Kidney (tissue), 22 donors: ENCODE measurements at places on chromosomes 2 and 18. TPM values are rescaled to one million over a fixed set of nuclear protein-coding genes. Genes with fewer than 3 reads are reported as not detected.

GRCh38 chr18:22639026-22639463 lies 221.3 kb upstream of the CTAGE1 start:
- H3K27me3 ChIP-seq, result no peaks in the 10 kb centered on the region
- H3K4me3 ChIP-seq, result no peak overlapping the region
- no peak for DNase-seq
- H3K36me3 ChIP-seq, result no peaks in the 10 kb centered on the region
- no peak overlapping the region for H3K27ac ChIP-seq

- H3K4me3 ChIP-seq, result no peak overlapping the region
- DNase-seq, result no peak
- H3K4me1 ChIP-seq, result no peaks in the 10 kb centered on the region
- no peaks in the 10 kb centered on the region for H3K27me3 ChIP-seq
Observed at GRCh38 chr2:241465543-241465942, 42.8 kb downstream of the STK25 start.

GRCh38 chr2:107215401-107216350 lies 329.7 kb upstream of the ST6GAL2 start:
- H3K4me1 ChIP-seq, result no peaks in the 10 kb centered on the region
- DNase-seq, result no peak
- no peak overlapping the region for H3K27ac ChIP-seq
- no peak overlapping the region for H3K4me3 ChIP-seq
- no peaks in the 10 kb centered on the region for H3K27me3 ChIP-seq

GRCh38 chr2:226776104-226776503 lies 23.5 kb downstream of the IRS1 start:
- no peaks in the 10 kb centered on the region for H3K27me3 ChIP-seq
- H3K27ac ChIP-seq, result no peak overlapping the region
- H3K4me3 ChIP-seq, result no peak overlapping the region
- no peaks in the 10 kb centered on the region for H3K36me3 ChIP-seq
- no peaks in the 10 kb centered on the region for H3K4me1 ChIP-seq
- no peak for DNase-seq

GRCh38 chr2:101111917-101112771 lies 39.0 kb downstream of the TBC1D8 start:
- DNase-seq, result peak; percentile 60
- peak overlapping the region; percentile 33 for H3K27ac ChIP-seq
- no peak overlapping the region for H3K4me3 ChIP-seq
- peaks cover 9% of the 10 kb centered on the region for H3K4me1 ChIP-seq
- H3K27me3 ChIP-seq, result no peaks in the 10 kb centered on the region

- no peaks in the 10 kb centered on the region for H3K36me3 ChIP-seq
- no peaks in the 10 kb centered on the region for H3K4me1 ChIP-seq
- H3K27ac ChIP-seq, result no peak overlapping the region
- no peaks in the 10 kb centered on the region for H3K27me3 ChIP-seq
- no peak for DNase-seq
- no peak overlapping the region for H3K4me3 ChIP-seq
Observed at GRCh38 chr2:214591366-214591765, 180.5 kb downstream of the VWC2L start.

GRCh38 chr2:222907048-222907447 lies 46.2 kb downstream of the ACSL3 start:
- H3K27me3 ChIP-seq, result no peaks in the 10 kb centered on the region
- no peak for DNase-seq
- H3K4me1 ChIP-seq, result peaks cover 11% of the 10 kb centered on the region
- H3K4me3 ChIP-seq, result no peak overlapping the region
- H3K27ac ChIP-seq, result no peak overlapping the region

DNA sequence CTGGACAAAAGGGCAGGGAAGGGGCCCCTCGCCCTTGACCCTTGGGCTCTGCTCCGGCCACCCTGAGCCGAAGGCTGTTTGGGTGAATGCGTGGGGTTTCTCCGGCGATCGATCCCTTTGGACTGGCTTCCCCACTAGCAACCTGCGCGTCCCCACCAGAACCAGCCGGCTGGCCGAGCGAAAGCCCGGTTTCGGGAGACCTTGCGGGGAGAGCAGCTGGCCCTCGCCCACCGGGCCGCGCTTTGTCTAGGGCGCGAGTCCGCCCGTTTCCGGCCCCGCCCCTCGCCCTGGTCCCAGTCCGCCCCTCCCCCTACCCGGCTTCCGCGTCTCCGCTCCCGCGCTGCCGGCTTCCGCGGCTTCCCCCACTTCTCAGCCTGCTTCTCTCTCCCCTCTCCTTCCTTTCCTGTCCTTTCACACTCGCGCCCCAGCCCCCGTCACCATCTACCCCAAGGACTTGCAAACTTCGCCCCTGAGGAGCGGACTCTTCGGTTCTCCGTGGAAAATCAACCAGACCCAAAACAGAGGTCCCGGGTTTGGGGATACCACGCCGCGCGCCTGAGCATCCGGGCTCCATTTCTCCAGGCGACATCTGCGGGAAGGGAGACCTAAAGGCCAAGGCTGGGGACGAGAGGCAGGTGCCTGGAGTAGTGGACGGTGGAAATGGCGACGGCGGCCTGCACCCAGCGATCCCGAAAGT lies 48.0 kb upstream of the ATP6V1B1 start:
- H3K4me1 ChIP-seq, result no peaks in the 10 kb centered on the region
- no peak overlapping the region for H3K27ac ChIP-seq
- H3K27me3 ChIP-seq, result peaks cover 88% of the 10 kb centered on the region
- no peaks in the 10 kb centered on the region for H3K36me3 ChIP-seq
- peak; percentile 83 for DNase-seq
- peak overlapping the region; percentile 23 for H3K4me3 ChIP-seq

GRCh38 chr2:54716375-54716774 lies 7.1 kb upstream of the EML6 start:
- no peaks in the 10 kb centered on the region for H3K36me3 ChIP-seq
- no peaks in the 10 kb centered on the region for H3K27me3 ChIP-seq
- H3K27ac ChIP-seq, result no peak overlapping the region
- no peak overlapping the region for H3K4me3 ChIP-seq
- H3K4me1 ChIP-seq, result no peaks in the 10 kb centered on the region

DNA sequence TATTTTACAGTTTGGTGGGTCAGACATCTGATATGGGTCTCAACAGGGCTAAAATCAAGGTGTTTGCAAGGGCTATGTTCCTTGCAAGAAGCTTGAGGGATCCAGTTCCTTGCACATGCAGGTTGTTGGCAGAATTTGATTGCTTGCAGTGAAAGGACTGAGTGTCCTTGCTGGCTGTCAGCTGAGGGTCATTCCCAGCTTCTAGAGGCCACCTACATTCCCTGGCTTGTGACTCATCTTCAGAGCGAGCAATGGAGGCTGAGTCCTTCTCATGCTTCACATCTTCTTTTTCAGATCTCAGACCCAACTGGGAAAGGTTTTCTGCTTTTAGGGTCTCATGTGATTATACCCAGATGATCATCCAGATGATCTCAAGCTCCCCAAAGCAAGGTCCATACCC lies 12.4 kb downstream of the MEX3C start:
- no peak for DNase-seq
- H3K27me3 ChIP-seq, result no peaks in the 10 kb centered on the region
- no peak overlapping the region for H3K4me3 ChIP-seq

GRCh38 chr2:135299658-135300244 lies 231.3 kb downstream of the ZRANB3 start:
- no peaks in the 10 kb centered on the region for H3K27me3 ChIP-seq
- DNase-seq, result no peak
- H3K4me3 ChIP-seq, result no peak overlapping the region
- no peaks in the 10 kb centered on the region for H3K36me3 ChIP-seq
- no peak overlapping the region for H3K27ac ChIP-seq

DNA sequence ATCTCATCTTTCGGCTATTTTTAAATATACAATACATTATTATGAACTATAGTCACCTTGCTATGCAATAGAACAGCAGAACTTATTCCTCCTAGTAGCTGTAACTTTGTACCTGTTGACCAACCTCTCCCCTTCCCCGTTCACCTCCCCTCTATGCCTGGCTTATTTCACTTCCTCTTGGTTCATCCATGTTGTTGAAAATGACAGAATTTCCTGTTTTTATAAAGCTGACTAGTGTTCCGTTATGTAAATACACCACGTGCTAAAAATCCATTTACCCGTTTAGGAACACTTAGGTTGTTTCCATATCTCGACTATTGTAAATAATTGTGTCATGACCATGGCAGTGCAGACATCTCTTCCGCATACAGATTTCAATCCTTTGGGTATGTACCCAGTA lies 10.3 kb downstream of the ALPI start:
- H3K36me3 ChIP-seq, result no peaks in the 10 kb centered on the region
- H3K4me1 ChIP-seq, result no peaks in the 10 kb centered on the region
- no peaks in the 10 kb centered on the region for H3K27me3 ChIP-seq
- DNase-seq, result no peak
- no peak overlapping the region for H3K27ac ChIP-seq

DNA sequence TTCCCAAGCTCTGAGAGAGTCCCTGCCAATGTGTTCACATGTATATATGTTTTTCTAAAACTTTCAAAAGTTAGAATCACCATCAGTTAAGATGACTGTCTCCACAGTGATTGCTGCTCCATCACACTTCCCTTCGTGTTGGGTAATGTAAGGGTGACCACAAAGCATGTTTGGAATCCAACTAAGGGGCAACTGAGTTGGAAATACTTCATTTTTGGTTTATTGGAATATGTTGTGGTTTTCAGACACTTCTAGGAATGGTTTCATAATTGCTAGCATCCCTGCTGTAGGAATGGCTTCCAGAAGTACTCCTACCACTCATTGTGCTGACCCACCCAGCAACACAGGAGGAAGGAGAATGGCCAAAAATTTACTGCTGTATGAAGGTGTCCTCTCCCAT lies 212.5 kb upstream of the GULP1 start:
- H3K27me3 ChIP-seq, result no peaks in the 10 kb centered on the region
- H3K36me3 ChIP-seq, result no peaks in the 10 kb centered on the region
- H3K4me1 ChIP-seq, result no peaks in the 10 kb centered on the region
- H3K4me3 ChIP-seq, result no peak overlapping the region
- DNase-seq, result no peak
- no peak overlapping the region for H3K27ac ChIP-seq

DNA sequence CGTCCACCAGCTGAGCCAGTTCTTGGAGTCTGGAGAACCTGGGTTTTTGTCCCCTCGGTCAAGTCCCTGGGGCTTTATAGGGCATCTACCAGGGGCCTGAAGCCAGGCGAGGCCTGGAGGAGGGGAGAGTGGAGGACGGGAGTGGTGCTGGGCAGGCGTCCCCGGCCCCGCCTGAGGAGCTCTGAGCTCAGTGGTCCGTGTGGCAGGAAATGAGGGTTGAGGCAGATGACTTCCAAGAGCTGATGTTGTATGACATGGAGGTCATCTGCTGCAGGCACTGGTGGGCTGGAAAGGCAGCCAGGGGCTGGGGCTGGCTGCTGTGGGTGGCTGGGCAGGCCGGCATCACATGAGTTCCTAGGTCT lies 118.5 kb upstream of the HS6ST1 start:
- H3K4me1 ChIP-seq, result no peaks in the 10 kb centered on the region
- no peaks in the 10 kb centered on the region for H3K27me3 ChIP-seq
- DNase-seq, result peak; percentile 80
- H3K4me3 ChIP-seq, result no peak overlapping the region
- H3K27ac ChIP-seq, result no peak overlapping the region

GRCh38 chr18:70197844-70198243 lies 7.6 kb downstream of the RTTN start:
- H3K4me3 ChIP-seq, result no peak overlapping the region
- H3K4me1 ChIP-seq, result no peaks in the 10 kb centered on the region
- no peaks in the 10 kb centered on the region for H3K27me3 ChIP-seq
- no peak overlapping the region for H3K27ac ChIP-seq
- H3K36me3 ChIP-seq, result no peaks in the 10 kb centered on the region

- H3K4me3 ChIP-seq, result no peak overlapping the region
- no peak for DNase-seq
- H3K27me3 ChIP-seq, result no peaks in the 10 kb centered on the region
- no peak overlapping the region for H3K27ac ChIP-seq
Observed at GRCh38 chr2:176682278-176682677, 413.0 kb downstream of the MTX2 start.

DNA sequence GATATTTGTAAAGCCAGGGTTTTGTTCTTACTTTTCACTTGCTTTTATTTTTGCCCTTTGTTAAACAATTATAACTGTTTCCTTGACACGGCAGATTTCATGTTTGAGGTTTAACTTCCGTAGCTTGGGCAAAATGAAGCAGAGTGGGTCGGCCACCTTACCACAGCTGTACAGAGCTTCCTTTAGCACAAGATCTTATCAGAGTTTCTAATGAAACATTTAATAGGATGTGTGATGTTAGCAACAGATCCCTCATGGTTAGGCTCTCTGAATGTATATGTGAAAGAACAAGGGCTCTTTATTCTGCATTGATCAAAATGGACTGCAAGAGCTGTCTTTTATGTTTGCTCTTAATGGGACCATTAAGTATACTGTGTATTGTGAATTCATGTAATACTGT lies 22.3 kb downstream of the RNF125 start:
- H3K4me1 ChIP-seq, result no peaks in the 10 kb centered on the region
- H3K27ac ChIP-seq, result no peak overlapping the region
- DNase-seq, result no peak
- H3K27me3 ChIP-seq, result no peaks in the 10 kb centered on the region

DNA sequence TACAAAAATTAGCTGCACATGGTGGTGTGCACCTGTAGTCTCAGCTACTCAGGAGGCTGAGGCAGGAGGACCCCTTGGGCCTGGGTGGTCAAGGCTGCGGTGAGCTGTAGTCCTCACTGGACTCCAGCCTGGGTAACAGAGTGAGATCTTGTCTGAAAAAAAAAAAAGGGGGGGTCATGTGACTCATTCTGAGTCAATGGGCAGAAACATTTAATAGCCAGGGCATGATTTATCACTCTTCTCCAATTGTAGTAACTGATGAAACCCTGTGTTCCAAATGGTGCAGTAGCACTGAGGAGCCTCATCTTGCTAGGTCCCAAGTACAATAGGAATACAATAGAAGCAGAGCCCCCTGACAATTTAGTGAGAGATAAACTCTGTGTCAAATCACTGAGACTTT lies 78.9 kb upstream of the CCDC68 start:
- no peaks in the 10 kb centered on the region for H3K4me1 ChIP-seq
- no peaks in the 10 kb centered on the region for H3K36me3 ChIP-seq
- H3K27me3 ChIP-seq, result no peaks in the 10 kb centered on the region
- no peak overlapping the region for H3K4me3 ChIP-seq

- H3K36me3 ChIP-seq, result no peaks in the 10 kb centered on the region
- no peaks in the 10 kb centered on the region for H3K4me1 ChIP-seq
- H3K4me3 ChIP-seq, result no peak overlapping the region
- no peak overlapping the region for H3K27ac ChIP-seq
Observed at GRCh38 chr2:178761759-178762371, 45.4 kb downstream of the TTN start.

GRCh38 chr18:77750006-77750405 lies 500.4 kb downstream of the GALR1 start:
- no peaks in the 10 kb centered on the region for H3K4me1 ChIP-seq
- no peak overlapping the region for H3K4me3 ChIP-seq
- H3K36me3 ChIP-seq, result no peaks in the 10 kb centered on the region
- H3K27me3 ChIP-seq, result no peaks in the 10 kb centered on the region
- DNase-seq, result no peak
- H3K27ac ChIP-seq, result no peak overlapping the region

GRCh38 chr2:120431386-120432292 lies 85.7 kb downstream of the INHBB start:
- H3K36me3 ChIP-seq, result no peaks in the 10 kb centered on the region
- H3K4me1 ChIP-seq, result no peaks in the 10 kb centered on the region
- DNase-seq, result no peak
- H3K27me3 ChIP-seq, result no peaks in the 10 kb centered on the region
- H3K27ac ChIP-seq, result no peak overlapping the region

Gene LYPD6
- 1.1 TPM for total RNA-seq

Gene KLHL30
- 5.7 TPM for total RNA-seq

Gene SPDYA
- total RNA-seq, result 1.6 TPM

Gene IL37
- not detected for total RNA-seq

Gene NRBP1
- total RNA-seq, result 69.5 TPM

Gene POTEC
- not detected for total RNA-seq

Gene SUCLG1
- total RNA-seq, result 89.6 TPM

Gene TMEM247
- not detected for total RNA-seq

Gene RAD51AP2
- not detected for total RNA-seq
